ENCODE measurements at places on chromosomes 5 and 9. TPM values are rescaled to one million over a fixed set of nuclear protein-coding genes. Genes with fewer than 3 reads are reported as not detected.

The HRCT1 gene
- not detected for total RNA-seq

GRCh38 chr9:128404560-128404959 lies 16.1 kb upstream of the CERCAM start:
- no peak for DNase-seq

GRCh38 chr9:78609450-78609849 lies 312.5 kb downstream of the PSAT1 start:
- no peak for DNase-seq

The FAT2 gene
- total RNA-seq, result not detected

Data from CD4-positive, alpha-beta T cell (primary cell).